Activated CD4-positive, alpha-beta T cell treated with anti-CD3 and anti-CD28 coated beads for 24 hours (primary cell): ENCODE measurements at places on chromosomes 16 and 17.

GRCh38 chr16:85270374-85270773, 158.1 kb upstream of the CIBAR2 start:
- no peak for DNase-seq

- peak; percentile 49 for DNase-seq
Observed at GRCh38 chr16:15434425-15435215, at the start of gene BMERB1. BMERB1 (plus strand) TSS chr16:15434588; CDS start chr16:15434654, 66 bp downstream.

DNA sequence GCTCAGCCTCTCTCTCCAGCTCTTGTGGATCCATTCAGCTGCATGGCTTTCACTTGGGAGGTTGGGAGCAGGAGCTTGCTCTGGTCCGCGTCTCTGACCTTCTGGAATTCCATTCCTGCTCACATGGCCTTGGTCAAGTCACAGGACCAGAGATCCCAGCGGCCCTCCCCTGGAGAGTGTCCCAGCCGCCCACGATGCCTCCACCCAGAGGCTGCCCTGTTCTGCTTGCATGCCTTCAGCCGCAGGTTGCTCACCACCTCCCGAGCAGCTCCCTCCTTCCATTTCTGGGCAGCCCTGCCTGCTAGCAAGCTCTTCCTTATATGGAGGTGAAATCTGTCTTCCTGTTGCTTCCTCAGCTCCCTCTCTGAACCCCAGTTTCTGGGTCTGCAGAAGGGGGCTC, 32.6 kb downstream of the RAI1 start:
- no peak for DNase-seq

GRCh38 chr16:84193480-84193879, 2.5 kb downstream of the ADAD2 start:
- DNase-seq: no peak

DNA sequence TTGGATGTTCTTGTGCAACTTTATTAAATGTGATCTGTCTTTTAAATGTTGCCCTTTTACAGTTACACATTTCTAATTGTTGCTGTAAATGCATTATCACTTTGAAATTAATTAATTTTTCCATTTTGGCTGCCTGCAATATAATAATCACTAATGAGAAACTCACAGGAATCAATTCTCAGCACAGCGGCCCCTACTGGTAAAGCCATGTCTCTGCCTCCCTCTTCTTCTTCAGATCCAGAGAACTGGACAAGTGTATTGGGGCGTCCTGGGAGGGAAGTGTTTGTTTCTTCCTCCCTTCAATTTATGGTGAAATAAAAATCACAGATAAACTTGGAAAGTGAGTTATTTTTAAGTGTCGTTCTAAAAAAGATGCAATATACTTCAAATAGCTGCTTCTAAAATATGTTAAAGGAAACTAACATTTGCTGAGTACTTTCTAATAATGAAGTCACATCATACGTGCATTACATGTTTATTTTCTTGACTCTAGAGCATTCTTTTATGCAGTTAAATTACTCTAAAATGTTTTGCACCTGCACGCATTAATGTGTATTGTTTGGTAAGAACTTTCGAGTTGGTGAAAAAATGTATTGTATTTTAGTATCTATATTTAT, 338.0 kb downstream of the WWOX start:
- peak; percentile 7 for DNase-seq

GRCh38 chr17:49861150-49861884, 13.4 kb upstream of the TAC4 start:
- peak; percentile 41 for DNase-seq

- DNase-seq: no peak
Observed at GRCh38 chr16:54926166-54926838, 4.4 kb upstream of the IRX5 start.

DNA sequence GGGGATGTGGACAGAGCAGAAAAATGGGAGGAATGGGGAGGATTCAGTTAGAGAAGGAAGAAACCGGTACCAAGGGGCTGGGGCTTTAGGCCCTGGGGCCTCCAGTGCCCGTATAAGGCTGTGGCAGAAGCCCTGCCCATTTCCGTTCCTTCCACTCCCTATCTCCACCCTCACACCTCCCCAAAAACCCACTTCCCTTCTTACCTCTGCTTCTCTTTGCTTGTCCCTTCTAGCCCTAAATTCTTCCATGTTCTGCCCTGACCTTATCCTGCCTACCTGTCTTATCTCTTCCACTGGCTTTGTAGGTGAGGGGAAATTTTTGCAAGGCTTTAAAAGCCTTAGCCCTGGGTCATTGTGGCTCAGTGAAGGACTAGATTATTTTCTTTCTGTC, 4.1 kb downstream of the RNF167 start:
- no peak for DNase-seq

GRCh38 chr17:67139784-67140665, 95.7 kb downstream of the CACNG1 start:
- no peak for DNase-seq

DNA sequence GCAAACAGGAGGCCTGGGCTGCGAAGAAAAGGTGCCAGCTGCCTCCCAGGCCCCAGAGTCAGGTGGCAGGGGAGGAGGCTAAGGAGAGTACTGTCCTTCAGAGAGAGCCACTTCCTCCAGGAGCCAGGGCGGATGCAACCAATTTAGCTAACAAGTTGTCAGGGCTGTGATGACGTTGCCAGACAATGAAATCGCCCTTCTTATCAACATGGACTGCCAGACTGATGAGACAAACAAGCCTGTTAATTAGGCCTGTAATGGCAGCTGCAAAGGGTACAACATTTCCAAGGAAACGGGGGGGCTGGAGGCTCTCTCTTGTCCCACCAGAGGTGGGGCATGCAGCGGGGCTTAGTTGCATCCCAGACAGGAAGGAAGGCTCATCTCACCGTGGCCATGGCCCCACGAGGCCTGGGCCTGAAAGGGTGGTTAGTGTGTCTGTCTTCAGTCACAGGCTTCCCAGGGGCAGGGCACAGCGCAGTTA, 111.8 kb downstream of the SDK2 start:
- no peak for DNase-seq

DNA sequence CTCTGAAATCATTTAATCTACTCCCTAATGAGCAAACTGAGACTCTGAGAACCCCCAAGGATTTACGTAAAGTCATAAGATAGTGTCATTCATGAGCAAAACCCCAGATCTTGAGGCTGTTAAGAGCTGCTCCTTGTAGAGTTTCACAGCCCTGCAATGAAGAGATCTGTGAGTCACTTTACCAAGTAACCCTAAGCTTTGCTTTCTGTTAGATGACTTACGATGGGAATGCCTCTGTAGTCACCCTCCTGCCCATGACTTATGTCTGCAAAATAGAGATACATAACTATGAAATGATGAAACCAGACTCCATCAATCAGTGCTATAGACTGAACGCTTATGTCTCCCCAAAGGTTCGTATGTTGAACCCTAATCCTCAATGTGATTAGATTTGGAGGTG, 117.7 kb downstream of the HS3ST3A1 start:
- DNase-seq: no peak

DNA sequence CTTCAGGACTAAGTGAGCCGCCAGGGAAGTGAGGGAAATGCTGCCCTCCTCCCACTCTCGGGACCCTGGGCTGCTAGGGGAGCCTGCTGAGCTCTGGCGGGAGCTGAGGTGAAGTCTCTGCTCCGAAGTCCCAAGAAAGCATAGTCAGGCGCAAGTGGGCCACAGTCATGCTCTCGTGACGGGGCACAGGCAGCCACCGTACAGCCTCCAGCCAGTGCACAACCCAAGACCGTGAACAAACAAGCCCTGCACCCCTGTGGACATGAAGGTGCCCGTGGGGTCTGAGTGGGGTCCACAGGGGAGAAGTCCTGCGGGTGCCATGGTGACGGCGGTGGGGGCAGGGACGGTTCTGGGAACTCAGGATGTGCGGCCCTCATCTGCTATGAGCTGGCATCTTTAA, 24.7 kb downstream of the ZNF276 start:
- DNase-seq: no peak

- DNase-seq: no peak
Observed at GRCh38 chr17:57370037-57370581, 113.8 kb downstream of the MSI2 start.
